NCI-H1417 treated with DMSO at 0.1 percent for 48 hours (cell line): ENCODE measurements at places on chromosomes 5 and 9.

GRCh38 chr9:18477121-18477660 is 3.2 kb downstream of the ADAMTSL1 start:
- DNase-seq, result no peak

DNA sequence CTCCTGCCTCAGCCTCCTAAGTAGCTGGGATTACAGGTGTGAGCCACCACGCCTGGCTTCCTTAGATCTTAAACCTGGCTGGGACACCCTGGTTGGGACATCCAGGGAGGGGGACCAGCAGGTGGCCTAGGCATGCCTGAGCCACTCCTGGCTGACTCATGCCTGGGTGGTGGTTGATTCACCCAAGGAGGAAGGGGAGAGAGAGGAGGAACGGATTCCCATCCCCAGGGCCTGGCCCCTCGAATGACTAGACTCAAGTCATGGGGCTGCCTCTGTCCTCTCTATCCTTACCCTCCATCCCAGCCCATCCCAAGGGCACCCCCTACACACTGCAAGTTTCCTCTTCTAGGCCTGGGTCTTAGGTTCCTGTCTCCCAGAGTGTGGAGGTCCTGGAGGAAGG is 12.7 kb downstream of the EEIG1 start:
- DNase-seq, result no peak

DNA sequence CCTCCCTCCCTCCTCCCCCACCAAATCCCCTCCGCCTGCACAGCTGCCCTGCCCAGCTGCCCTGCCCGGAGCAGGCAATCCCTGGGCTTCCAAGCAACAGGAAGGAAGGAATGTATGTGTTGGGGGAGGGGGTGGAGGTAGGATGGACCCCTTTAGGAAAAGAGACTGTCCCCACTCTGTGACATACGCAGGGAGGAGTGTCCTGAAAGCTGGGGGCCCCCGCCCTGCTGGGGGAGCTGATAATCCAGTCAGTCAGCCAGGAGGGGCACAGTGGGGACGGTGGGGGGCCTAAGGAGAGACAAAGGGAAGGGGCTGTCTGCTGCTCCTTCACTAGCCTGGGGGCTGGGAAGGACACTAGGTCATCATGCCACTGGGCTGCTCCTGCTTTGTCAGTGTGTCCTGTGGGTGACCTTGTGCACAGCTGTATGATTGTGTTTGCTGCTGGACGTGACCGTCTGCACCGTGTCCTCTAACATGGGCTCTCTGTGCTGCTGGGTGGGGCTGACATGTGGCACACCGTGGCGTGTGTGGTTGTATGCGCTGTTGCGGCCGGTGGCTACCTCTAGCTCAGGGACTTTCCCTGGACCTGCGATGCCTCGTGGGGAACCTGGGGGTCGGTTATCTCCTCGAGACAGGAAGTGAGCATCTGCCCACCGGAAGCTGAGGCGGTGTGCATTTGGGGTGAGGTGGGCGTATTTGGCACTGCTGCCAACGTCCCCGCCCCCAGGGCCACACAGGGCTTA is 3.0 kb downstream of the N4BP3 start:
- no peak for DNase-seq

DNA sequence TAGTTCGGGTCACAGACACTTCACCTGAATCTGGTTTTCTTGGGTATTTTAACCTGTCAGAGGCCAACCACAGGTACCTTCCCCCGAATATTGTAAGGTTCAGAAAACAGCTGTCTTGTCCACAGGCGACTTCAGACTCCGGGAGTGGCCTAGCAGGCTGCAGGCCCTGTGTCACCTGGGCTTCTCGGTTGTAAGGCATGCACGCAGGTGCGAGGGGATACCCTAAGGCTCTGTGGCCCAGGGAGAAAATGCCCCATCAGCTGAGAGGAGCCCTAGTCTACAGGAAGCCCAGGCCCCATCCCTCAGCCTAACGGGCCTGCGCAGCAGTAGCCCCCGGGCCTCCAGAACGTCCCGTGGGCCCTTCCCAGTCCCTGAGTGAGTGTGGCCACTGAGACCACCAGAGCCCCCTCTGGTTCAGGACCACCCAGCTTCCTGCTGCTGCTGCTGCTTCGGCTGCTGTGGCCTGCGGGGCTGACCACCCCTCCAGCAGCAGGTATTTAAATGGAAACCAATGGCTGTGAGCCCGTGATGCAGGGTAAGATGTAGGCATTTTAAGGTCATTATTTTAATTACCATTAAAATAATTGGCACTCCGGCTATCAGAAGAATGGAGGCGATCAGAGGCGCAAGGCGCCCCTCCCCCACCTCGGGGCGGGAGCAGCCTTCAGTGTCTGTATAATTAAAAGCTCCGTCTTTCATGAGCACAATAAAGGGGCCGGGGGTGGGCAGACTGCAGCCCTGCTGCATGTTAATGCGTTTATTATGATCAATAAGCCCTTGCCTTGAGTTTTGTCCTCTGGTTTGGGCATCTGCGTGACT is 65.4 kb downstream of the PSMB7 start:
- DNase-seq, result no peak

GRCh38 chr9:97831843-97832636 is 21.0 kb upstream of the FOXE1 start:
- no peak for DNase-seq
